GM23248 (cell line): ENCODE measurements at places on chromosomes 2 and 18. TPM values are rescaled to one million over a fixed set of nuclear protein-coding genes. Genes with fewer than 3 reads are reported as not detected.

DNA sequence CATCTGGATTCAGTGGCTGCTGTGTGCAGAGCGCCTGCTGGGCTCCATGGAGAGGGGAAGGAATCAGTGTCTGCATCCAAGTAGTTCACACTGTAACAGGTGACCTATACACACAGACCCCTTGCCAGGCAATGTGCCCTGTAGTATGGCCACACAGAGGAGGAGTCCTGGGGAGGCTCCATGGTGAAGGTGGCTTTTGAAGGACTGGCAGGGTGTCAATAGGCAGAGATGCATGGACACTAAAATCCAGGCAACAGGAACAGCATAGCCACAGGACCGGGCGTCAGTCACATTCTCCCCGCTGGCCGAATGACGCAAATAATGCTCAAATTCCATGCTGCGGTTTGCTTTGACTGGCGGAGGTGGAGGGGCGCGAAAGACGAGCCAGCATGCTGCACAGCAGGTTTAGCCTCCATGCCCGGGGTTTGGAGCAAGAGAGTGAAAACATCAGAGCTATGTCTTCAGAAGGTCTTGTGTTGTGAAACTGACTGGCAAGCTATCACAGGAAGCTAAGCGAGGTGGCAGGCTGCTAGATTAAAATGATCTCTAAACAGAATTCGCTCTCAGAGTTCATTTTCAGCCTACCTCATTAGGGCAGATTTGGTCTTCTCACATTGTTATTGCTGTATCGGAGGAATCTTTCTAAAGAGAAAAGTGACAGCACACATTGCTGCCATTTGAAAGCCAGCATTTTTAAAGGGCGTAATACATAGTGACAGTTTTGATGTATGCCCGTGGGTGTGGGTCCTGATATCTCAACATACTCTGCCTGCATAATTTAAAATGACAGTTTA lies 1.2 kb upstream of the CHMP1B start:
- DNase-seq: peak; percentile 94

The COL4A4 gene
- total RNA-seq: 0.76 and 1.0 TPM in 2 replicates

The IL36A gene
- total RNA-seq: not detected in 2 replicates

The CNTNAP5 gene
- total RNA-seq: not detected in 2 replicates

DNA sequence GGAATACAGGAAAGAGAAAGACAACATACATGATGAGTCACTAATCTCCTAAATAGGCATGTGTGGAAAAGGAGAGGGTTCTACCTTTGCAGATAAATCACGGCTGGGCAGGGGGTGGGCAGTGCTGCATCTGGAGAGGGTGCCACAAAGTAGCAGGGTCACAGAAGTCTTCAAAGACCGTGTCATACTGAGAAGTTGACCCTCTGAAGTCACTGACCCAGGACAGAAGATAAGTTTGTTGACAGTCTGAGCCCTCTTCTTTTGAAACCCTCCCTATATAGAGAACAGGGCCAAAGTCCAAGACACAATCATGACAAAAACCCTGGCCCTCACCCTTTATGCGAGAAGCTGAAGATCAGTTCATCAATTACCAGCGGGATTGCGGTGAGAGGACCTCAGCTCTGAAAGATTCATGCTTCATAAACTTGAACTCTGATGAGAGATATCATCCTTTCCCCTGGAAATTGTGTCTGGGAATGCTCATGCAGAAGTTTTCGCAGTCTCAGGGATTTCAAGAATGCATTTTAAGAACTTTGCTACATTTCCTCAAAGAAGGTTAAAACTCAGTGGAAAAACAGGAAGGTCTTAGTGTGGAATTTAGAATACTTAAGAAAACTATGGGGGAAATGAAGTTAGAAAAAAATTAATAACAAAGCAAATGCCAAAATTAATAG lies 129.5 kb downstream of the FAM124B start:
- no peak for DNase-seq

The MDH1 gene
- 121 and 158 TPM in 2 replicates for total RNA-seq

The KLHL29 gene
- 4.7 and 6.4 TPM in 2 replicates for total RNA-seq

DNA sequence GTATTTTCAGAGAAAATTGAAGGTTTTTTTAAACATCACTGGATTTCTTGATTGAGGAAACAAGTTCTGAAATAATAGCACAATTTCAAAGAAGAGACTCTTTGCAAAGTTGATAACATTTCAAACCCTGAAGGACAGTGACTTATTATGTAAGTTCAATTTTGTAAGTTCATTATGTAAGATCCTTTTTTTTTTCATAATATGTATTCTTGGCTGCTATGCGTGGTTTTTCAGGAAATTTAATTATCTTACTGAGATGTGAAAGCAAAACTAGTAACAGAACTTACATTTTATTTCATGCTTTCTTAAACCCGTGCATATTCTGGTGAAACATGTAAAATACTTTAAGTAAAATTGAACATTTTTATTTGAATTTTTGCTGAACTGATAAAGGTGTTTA lies 65.4 kb downstream of the RIF1 start:
- no peak for DNase-seq

The GPBAR1 gene
- not detected in 2 replicates for total RNA-seq

GRCh38 chr2:47798631-47799030 lies 15.7 kb downstream of the MSH6 start:
- no peak for DNase-seq

The UPP2 gene
- not detected in 2 replicates for total RNA-seq

DNA sequence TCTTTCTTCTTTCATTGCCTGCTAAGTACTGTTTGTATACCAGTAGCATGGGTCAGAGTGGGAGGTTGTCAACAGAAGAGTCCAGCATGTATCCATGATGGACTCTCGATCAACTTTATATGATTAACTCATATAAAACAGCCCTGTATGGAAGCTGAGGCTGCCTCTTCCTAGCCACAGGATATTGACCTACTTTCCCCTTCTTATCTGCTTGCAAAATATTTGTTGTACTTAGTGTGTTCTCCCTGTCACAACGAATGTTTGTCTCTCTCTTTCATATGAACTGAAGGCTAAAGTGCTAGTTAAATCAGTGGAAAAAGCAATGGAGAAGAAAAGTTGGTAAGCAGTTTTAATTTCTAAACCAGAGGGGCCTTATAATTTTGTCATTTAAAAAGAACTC lies 17.8 kb downstream of the MYO1B start:
- no peak for DNase-seq

The GPR45 gene
- total RNA-seq: not detected in 2 replicates

- DNase-seq: peak; percentile 94
Measured at GRCh38 chr2:9771481-9772017, 71.7 kb upstream of the TAF1B start.

DNA sequence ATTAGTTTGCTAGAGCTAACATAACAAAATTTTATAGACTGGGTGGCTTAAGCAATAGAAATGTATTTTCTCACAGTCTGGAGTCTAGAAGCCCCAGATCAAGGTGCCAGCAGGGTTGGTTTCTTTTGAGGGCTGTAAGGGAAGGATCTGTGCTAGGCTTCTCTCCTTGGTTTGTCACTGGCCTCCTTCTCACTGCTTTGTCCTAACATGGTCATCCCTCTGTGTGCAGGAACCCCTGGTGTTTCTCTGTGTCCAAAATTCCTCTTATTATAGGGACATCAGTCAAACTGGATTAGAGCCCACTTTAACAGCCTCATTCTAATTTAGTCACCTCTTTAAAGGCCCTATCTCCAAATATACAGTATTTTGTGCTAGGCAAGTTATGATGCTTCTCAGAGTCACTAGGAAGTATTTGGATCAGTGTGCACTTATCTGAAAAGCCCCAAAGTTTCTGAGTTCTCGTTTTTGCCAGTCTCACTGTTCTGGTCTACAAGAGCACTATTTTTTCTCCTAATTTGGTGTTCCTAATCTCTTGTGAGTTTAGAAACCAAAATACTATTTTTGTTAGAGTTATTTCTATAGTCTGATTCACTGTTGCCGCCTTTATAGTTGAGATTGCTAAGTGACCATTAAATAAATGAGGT lies 29.0 kb downstream of the ZC3H6 start:
- DNase-seq: no peak

DNA sequence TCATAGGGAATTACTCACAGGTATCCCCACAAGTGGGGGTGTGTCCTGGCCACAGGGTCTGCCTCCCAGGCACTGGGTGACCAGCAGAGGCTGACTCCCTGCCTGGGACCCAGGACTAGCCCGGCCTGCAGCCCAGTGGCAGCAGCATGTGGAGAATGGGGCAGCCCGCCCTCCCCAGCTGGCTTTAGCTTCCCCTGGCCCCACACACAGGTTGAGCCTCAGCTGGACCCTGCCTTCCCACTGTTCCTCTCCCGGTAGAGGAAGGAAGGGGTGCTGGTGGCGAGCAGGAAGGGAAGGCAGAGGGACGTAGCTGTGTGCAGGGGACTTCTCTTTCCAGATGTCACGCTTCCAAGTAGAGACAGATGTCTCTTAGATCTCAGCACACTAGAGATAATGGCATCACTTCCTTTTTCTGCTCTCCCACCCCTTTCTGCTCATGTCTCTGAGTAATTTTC lies 51.4 kb downstream of the EMILIN2 start:
- peak; percentile 82 for DNase-seq

DNA sequence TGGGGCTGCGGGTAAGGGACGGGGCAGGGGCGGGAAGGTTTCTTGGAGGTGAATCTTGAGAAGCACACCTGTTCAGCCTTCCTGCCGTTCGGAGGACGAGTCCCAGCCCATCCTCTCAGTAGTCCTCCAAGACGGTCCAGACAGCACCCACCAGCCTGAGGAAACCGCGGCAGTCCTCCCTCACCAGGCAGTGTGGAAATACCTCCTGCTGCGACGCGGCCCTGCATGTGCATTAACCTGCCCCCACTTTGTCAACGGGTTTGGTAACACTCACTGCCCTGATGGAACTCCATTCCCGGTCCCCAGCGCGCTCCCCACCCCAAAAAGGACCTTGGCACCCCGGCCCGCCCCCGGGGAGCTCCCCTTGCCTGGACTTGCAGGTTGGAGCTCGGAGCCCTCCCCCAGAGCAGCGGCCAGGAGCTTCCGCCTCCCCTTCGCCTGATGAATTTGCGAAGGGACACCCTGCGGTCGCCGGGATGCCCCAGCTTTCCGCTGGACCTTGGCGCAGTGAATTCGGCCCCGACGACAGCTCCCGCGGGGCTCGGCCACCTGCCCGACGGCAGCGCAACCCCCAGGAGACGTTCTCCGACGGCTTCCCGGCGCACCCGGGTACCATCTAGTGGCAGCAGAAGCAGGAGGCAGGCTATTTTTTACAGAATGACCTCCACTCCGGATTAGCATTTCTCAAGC lies 31.5 kb downstream of the ACVR1C start:
- peak; percentile 55 for DNase-seq

- no peak for DNase-seq
Measured at GRCh38 chr2:59884166-59884565, 669.3 kb downstream of the BCL11A start.

The AGPS gene
- total RNA-seq: 32.6 and 36.7 TPM in 2 replicates

DNA sequence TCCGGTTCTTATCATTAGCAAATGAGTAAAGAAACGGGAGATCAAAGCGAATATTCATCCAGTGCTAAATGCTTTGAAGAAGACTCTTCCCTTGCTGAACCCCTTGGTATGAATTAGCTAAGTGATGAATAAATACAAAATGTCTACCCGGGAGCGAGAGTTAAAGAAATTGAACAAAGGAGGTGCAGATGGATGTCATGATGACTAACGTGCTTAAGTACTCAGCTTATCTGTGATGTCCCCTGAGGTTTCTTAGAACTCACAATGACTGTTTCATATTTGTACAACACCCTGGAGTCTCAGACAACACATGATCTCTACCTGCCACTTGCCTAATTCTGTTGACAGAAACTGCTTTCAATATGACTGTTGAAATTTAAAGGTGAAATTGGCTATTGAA lies 148.5 kb downstream of the TMEM200C start:
- peak; percentile 5 for DNase-seq
